ENCODE measurements at places on chromosomes 3 and 15. TPM values are rescaled to one million over a fixed set of nuclear protein-coding genes. Genes with fewer than 3 reads are reported as not detected.

DNA sequence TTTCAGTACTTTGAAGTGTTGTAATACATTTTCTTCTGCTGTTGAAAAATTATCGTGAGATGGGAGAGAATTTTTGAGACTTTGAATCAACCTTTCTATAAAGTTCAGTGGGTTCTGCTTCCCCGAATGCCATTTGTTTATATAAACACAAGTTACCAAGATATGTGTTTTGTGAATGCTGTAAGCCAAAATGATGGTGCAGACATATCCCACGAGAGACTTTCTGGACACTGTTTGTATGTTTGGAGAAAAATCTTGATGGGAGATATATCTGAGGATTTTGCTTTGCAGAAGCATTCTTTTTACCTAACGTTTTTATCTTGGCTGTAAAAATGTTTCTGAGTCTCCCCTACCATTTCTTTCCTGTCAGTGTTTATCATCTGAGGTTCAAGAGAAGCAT is 526.6 kb upstream of the ZNF717 start:
- no peak for DNase-seq

RBP2 gene
- not detected for total RNA-seq

DNA sequence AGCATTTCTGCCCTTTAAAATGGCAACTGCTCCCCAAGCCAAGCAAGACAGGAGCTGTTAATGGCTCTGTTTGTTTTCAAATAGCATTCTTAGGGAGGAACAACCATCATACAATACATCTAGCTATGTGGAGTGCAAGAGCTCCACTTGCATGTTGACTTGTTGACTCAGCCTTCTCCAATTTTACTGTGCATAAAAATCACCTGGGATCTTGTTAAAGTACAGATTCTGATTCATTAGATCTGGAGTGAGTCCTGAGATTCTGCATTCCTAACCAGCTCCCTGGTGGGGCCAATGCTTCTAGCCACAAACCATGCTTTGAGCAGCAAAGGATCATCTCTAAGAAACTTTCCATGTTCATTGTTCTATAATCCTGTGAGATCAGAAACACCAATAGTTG is 171.4 kb downstream of the THRB start:
- no peak for DNase-seq

TMEM212 gene
- total RNA-seq, result not detected

DNA sequence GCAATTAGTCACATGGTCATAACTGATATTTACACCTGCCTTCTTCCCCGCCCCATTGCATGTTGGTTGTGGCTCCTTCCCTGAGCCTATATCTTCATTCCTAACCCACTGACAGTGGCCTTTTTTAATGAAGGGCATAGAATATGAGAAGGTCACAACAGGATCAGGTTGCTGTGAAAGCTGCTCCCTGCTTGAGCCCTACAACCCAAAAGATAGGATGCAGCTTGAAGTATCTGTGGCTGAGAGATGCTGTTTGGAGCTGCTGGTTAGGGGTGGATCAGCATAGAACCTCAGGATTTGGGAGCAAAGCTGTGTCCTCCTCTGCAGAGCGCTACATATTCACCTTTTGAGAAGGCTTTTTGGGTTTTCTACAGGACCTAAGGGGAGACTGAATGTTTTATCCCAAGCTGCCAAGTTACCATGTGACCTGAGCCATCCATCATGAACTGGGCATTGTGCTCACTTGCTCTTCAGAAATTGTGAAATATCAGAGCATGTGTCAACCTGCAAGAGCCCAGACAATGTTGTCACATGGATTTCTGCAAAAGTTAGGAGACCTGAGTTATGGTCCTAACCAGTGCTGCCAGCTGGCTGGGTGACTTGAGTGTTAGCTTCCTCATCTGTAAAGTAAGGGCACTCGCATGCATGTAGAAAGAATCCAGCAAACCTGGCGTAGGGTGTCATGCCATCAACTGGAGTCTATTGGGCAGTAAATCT is 49.8 kb upstream of the ARL8B start:
- no peak for DNase-seq

DNA sequence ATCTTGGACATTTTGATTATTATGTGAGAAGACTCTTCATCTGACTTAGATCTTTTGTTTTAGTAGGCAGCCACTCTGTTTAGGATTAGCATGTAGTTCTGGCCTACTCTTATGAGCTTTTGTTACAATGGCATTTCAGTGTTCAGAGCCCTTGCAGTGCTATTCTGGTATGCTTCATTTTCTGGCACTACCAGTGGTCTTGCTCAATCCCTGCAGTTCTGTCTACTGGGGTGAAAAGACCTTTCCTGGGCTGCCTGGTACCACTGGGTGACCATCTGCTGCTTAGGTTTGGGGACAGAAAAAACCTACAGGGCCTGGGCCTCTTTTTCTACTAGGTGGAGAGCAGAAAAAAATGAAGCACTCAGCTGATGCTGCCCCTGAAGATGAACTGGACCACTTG is 42.5 kb downstream of the IL16 start:
- DNase-seq, result no peak

DNA sequence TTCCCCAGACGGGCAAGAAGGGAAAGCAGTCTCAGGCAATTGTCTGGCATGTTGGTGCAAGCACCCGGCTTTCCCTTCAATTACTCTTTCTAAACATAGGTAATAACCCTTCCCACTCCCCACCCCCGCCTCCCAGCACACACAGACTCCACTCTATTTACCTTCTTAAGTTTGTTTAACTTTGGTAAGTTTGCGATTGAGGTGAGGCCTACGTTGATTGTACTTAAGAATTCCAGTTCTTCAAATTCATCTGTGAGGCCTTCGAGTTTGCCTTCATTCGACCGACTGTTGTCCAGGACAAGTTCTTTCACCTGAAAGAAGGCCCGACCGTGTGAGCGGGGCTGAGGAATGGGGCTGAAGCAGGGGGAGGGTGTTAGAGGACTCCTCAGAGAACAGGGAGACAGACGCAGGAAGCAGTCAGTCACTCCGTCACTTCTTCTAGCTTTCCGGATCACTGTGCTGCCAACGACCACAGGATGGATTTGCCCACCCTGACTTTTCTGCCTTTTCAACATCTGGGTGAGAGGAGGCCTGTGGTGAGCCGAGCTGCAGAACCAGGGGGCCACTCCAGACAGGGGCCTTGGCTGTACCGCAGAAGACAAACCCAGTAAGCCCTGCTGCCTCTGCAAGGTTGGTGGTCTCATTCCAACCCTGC is 33.0 kb downstream of the ANP32A start:
- DNase-seq, result no peak
